BJ (cell line): ENCODE measurements at places on chromosomes 5 and 9. TPM values are rescaled to one million over a fixed set of nuclear protein-coding genes. Genes with fewer than 3 reads are reported as not detected.

Gene PCBD2
- 3.3 and 5.6 TPM in 2 replicates for polyA plus RNA-seq

Gene CCL27
- polyA plus RNA-seq, result 0.11 and 0.12 TPM in 2 replicates

Gene TTC1
- 23.2 and 37.4 TPM in 2 replicates for polyA plus RNA-seq

Gene ZFP2
- 0.17 and 0.32 TPM in 2 replicates for polyA plus RNA-seq

Gene SLC6A19
- not detected in 2 replicates for polyA plus RNA-seq

Gene PCDHB16
- 0.21 and 0.32 TPM in 2 replicates for polyA plus RNA-seq

Gene FAM81B
- polyA plus RNA-seq, result not detected in 2 replicates

Gene ARL14EPL
- not detected in 2 replicates for polyA plus RNA-seq

Gene WASHC1
- polyA plus RNA-seq, result 7.2 and 10.8 TPM in 2 replicates

Gene PCDHGB4
- polyA plus RNA-seq, result 11.8 and 12.2 TPM in 2 replicates

Gene S1PR3
- polyA plus RNA-seq, result 20.3 and 21.3 TPM in 2 replicates

Gene CDHR2
- not detected in 2 replicates for polyA plus RNA-seq

Gene SLC46A2
- polyA plus RNA-seq, result not detected in 2 replicates

GRCh38 chr5:56327809-56328208, 94.7 kb upstream of the ANKRD55 start:
- no peak for DNase-seq

DNA sequence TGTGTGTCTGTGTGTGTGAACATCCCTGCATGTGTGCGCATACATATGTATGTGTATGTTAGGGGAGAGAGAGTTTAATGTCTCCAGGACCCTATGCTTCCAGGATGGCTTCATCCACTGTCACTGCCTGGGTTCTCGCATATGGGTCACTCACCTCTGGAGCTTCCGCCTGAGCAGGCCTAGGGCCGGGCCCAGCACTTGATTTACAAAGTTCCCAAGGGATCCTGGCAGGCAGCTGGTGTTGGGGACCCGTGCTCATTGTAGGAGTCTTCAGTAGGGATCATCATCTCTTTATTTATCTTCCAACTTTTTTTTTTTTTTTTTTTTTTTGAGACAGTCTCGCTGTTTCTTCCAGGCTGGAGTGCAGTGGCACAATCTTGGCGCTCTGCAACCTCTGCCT, 13.0 kb downstream of the TBC1D13 start:
- no peak for DNase-seq

- DNase-seq, result no peak
Observed at GRCh38 chr5:160441311-160441781, 19.7 kb downstream of the PTTG1 start.

GRCh38 chr5:147854894-147855773, 23.4 kb upstream of the SCGB3A2 start:
- DNase-seq, result no peak

GRCh38 chr5:14855366-14855765, 16.2 kb downstream of the ANKH start:
- DNase-seq, result no peak

GRCh38 chr5:144462577-144462976, 291.9 kb downstream of the KCTD16 start:
- DNase-seq, result no peak

- no peak for DNase-seq
Observed at GRCh38 chr5:115949096-115949495, 13.2 kb upstream of the LVRN start.

DNA sequence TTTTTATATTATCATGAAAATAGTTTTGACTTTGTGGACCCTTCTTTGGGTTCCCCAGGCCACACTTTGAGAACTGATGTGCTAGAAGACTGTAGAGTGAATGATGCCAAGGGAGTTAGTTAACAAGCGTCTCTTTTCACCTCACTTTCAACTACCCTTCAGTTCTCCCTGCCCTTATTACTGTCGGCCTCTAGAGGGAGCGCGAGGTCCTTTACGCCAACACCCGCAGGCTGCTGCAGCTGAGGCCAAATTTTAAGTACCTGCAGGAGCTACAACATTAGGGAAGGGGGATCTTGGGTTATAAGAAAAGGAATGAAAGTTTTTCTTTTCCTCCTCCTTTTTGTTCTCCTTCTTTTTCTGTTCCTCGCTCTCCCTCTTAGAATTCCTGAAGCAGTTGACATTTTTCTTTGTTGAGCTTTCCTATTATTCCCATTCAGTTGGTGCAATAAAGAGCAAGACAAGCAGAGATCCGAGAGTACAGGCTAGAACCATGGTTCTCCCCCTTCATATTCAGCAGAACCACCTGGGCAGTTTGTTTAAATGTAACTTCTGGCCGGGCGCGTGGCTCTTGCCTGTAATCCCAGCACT, 84.0 kb downstream of the ZFAND5 start:
- DNase-seq, result peak; percentile 14

DNA sequence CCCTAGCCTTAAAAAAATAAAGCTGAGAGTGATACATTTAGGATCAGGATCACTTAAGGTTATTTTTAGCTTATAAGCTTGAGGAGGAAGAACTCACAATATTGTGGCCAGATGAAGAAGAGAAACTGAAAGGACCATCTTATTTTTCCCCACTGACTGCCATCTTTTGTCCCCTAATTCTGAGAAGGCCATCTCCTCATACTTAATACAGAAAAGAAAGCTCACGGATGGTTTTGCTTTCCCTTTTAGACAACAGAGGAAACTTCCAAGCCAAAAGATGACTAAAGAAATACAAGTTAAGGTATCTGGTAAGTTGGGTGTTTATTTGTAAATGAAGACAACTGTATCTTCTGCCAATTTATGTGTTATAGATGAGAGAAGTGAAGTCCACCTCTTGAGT, 36.4 kb downstream of the ERAP1 start:
- DNase-seq, result no peak

DNA sequence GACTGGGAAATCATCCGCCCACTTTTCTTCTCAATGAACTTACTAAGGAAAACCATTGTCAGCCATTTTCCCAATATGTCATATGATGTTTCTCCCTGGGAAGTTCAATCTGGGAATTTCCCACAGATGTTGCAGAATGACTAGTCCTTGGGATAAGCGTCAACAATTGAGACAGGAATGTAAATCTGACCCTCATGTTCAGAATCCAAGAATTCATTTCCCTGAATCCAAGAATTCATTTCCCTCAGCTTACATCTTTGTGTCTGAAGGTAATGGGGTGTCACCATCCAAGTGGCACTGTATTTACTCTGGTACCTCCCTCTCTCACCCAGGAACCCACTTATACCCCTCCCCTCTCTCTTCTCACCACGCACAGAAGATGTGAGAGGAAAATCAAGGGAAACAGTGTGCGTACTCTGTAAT, 7.4 kb downstream of the KLF9 start:
- DNase-seq, result peak; percentile 96

DNA sequence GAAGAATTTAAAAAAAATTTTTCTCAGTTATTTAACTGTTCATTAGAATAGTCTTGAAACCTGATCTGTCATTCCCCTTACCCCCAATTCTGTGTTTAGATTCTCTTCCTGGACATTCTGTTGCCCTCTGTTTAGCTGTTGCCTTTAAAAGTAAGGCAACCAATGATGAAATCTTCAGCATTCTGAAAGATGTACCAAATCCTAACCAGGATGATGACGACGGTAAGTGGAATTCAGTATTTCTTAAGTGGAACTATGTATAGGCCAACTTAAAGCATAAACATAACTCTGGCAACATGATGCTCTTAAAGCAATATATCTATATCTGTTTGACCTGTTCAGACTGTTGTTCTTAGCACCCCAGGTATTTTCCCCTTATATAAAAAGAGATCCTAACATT, 27.2 kb downstream of the NCBP1 start:
- DNase-seq, result no peak

DNA sequence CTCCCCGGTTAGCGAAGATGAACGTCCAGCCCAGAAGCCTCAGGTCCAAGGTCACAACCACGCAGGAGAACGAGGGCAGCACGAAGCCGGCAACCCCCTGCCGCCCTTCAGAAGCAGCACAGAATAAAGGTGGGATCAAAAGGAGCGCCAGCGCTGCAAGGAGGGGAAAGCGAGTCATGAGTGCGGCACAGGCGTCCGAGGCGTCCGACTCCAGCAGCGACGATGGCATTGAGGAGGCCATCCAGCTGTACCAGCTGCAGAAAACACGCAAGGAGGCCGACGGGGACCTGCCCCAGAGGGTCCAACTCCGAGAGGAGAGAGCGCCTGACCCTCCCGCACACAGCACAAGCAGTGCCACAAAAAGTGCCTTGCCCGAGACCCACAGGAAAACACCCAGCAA, 5.8 kb downstream of the PPP1R26 start:
- DNase-seq, result no peak

DNA sequence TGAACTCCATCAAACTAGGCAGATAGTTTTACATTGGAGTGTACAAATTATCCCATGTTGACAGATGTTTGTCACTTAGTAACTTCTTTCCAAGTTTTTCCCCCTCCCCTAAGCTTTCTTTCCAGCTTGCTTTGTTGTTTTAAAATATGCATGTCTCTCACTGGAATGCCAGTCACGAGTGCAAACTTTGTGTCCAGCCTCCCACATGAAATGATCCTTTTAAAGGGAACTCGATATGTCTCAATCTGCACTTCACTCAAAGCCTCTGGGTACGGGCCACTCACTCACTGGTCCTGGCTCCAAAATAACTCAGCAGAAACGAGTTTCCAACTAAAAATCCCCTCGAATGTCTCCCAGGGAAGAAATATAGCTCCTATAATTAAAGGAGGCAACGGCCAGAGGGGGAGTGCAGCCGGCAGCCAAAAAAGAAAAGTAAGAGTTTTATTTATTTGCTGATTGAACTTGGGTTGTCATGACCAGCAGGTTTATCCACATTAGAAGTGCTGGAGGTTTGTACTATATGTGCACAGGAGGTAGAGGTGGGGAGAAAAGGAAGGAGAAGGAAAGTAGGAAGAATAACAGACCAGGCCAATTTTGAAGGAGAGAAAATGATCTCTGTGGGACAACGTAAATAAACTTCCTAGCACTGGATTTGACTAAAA, 17.5 kb downstream of the NR2F1 start:
- DNase-seq, result no peak

- DNase-seq, result no peak
Observed at GRCh38 chr9:130974697-130975096, 34.3 kb upstream of the LAMC3 start.

DNA sequence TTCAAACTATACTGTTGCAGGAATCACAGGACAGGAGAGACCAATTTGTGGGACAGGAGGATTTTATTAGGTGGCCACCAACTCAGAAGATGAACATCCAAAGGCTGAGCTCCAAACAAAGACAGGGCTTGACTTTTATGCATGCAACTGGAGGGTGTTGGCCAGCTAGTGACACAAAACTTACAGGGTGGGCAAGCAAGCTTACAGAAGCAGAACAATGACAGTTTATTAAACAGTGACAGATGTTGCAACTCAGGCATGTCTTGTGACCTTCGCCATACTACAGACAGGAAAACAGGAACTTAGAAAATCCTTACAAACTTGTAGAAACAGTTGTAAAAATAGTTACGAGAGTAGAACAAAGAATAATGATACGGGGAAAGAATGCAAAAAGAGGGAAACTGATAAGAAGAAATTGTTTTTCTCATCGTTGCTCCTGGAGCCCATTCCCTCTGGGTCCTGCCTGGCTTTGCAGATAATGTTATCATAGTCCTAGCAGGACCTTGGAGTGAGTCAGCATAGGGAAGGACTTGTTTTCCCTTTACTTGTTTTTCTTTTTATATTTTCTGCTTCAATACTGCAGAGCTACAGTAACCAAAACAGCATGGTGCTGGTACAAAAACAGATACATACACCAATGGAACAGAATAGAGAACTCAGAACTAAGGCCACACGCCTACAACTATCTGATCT, 2083.0 kb upstream of the ACO1 start:
- DNase-seq, result no peak

- no peak for DNase-seq
Observed at GRCh38 chr9:1913631-1914330, 101.4 kb upstream of the SMARCA2 start.

- DNase-seq, result no peak
Observed at GRCh38 chr9:89788434-89788833, 183.6 kb downstream of the GADD45G start.

DNA sequence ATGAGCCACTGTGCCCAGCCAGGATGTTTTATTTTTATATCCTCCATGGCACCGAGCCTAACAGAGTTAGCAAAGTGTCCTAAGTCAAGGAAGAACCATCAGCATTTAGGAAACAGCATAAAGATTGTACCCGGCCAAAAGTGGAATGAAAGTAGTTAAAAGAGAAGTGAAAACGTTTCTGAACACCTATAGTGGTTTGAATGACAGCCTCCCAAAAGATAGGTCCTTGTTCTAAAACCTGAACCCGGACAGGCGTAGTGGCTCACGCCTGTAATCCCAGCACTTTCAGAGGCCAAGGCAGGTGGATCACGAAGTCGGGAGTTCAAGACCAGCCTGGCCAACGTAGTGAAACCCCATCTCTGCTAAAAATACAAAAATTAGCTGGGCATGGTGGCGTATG, 37.4 kb downstream of the ZFAND5 start:
- no peak for DNase-seq

DNA sequence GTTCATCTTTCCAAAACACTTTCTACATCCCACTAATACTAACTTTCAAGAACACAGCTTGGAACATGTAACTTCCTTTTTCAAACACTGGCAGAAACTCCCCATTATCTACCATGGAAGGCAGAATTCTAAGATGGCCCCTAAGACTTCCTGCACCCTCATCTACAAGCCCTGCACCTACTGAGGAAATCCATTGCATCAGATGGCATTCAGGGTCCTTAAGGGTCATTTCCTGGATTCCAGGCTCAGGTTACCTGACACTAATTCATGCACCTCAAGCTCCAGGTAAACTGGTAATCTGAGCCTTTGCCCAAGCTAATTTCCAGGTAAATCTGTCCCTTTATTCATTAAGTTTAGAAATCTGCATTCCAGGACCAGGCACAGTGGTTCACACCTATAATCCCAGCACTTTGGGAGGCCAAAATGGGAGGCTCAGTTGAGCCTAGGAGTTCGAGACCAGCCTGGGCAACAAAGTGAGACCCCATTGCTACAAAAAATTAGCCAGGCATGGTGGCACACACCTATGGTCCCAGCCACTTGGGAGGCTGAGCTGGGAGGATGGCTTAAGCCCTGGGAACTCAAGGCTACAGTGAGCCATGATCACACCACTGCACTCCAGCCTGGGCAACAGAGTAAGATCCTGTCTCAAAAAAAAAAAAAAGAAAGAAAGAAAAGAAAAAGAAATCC, 91.6 kb downstream of the NFIB start:
- no peak for DNase-seq

GRCh38 chr9:28365728-28366127, 792.4 kb upstream of the C9orf72 start:
- DNase-seq, result no peak
